D341Med (cell line): ENCODE measurements at places on chromosomes 7 and 10.

GRCh38 chr10:12050528-12050927 is 7.9 kb upstream of the UPF2 start:
- DNase-seq: no peak

- DNase-seq: no peak
Observed at GRCh38 chr7:112708236-112708635, 82.0 kb downstream of the TMEM168 start.

- no peak for DNase-seq
Observed at GRCh38 chr10:83254698-83255097, 884.6 kb upstream of the GHITM start.

GRCh38 chr7:153027210-153027609 is 267.7 kb downstream of the ACTR3B start:
- no peak for DNase-seq

DNA sequence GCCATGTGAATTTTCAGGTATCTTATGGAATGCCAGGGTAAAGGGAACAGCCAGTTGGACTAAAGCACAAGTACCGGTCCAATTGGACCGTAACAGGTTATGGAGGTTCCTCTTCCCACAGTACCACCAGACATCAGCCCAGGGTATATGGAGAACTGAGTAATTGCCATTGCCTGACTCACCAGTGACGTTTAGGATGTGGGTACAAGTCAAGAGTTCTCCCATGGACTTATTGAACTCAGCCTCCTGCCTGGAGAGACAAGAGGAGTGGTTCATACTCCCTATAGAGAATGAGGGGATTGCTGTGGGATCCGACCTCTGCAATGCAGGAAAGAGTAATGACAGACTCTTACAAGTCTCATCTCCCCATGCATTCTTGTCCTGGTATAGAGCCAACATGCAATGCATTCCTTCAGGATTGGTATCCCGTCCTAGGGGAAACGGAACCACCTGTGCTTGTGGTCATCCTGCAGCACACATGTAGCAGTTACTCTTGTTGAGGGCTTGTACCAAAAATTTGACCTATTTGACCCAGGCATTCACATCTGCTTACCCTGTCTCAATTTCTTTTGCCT is 30.7 kb upstream of the ELOVL3 start:
- no peak for DNase-seq

DNA sequence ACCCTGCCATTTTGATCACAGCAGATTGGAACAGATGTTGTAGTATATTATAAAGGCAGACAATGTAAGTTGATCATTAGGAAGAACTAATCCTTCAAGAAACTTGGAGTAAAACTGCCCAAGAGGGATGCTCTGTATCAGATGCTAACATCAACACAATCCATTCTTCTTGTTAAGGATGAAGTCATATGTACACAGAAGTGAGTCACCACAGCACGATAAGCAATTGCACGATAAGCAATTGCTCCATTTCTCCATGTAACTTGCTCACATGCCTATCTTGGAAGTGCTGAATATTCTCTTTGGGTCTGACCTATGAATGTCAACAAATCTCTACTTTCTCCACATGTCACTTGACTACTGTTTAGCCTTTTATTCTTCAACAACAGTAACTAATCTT is 41.5 kb upstream of the DMTF1 start:
- no peak for DNase-seq

DNA sequence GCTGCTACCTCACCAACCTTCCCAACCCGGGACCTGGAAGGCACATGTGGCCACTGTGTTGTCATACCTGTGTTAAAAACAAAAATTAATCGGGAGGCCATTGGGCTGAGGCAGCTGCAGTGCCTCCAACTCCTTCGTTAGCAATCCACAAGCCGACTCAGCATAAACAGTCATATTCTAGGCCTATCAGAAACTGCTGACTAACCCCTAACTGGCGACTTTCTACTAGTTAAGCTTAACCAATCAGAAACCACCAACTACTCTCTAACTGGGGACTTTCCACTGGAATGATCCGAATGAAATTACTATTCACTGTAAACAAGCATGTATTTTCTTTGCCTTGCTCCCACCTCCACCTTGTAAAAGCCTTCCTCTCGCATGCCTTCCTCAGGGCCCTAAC is 14.1 kb upstream of the TMEM72 start:
- no peak for DNase-seq

- DNase-seq: no peak
Observed at GRCh38 chr10:74314166-74314565, 163.1 kb downstream of the ADK start.

DNA sequence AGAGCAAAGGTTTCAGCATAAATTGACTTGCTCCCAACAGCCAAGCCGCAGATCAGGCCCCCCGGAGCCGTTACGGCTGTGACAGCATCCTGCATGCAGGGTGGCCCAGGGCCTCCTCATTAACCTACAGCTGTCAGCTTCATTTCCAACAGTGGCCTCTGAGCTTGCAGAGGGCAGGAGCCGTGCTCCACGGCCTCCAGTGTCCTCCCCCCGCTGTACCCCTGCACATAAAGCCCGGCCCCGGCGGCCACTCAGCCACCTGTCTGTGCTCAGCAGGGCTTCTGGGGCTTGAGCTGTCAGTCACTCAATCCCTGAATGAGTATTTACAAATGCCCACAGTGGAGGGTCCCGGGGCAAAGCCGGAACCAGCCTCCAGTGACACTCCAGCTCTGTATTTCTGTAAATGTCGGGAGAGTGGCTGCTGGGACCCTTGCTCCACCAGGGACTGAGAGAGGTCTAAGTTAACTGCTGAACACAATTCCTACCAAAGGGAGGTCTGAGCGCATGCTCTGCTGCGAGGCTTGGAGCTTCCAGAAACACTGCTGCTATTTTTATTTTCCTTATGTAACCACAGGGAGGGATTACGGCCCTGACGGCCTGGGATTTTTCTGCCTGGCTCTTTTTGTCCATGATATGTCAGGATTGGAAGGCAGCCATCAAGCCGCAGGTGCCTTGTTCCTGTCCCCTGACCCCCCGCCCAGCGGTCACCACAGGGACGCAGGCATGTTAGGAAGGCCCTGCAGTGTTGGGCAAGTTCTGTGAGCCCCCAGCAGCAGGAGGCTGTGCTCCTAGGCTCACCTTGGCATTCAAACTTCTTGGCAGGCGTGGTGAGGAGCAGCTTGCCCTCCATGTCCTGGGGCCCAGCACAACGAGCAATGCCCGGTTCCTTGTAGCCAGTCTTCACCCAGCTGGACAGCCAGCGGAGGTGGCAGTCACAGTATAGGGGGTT is 165.0 kb downstream of the SLIT1 start:
- no peak for DNase-seq

GRCh38 chr7:42414028-42414427 is 177.0 kb upstream of the GLI3 start:
- DNase-seq: no peak

- no peak for DNase-seq
Observed at GRCh38 chr10:35447693-35448407, 111.5 kb downstream of the CCNY start.

- no peak for DNase-seq
Observed at GRCh38 chr10:1572519-1573333, 164.6 kb downstream of the ADARB2 start.

GRCh38 chr7:79244482-79244881 is 209.0 kb downstream of the MAGI2 start:
- no peak for DNase-seq

- DNase-seq: no peak
Observed at GRCh38 chr7:2182461-2182860, 50.3 kb downstream of the MAD1L1 start.

GRCh38 chr10:73968098-73968521 is 29.8 kb upstream of the VCL start:
- DNase-seq: no peak

- DNase-seq: no peak
Observed at GRCh38 chr7:48971173-48971572, 46.8 kb downstream of the CDC14C start.

GRCh38 chr7:150939052-150939451 is 39.1 kb downstream of the KCNH2 start:
- DNase-seq: no peak

GRCh38 chr7:90552521-90552920 is 43.6 kb upstream of the CDK14 start:
- no peak for DNase-seq

- DNase-seq: no peak
Observed at GRCh38 chr7:101239191-101239950, 1.8 kb upstream of the CLDN15 start.

DNA sequence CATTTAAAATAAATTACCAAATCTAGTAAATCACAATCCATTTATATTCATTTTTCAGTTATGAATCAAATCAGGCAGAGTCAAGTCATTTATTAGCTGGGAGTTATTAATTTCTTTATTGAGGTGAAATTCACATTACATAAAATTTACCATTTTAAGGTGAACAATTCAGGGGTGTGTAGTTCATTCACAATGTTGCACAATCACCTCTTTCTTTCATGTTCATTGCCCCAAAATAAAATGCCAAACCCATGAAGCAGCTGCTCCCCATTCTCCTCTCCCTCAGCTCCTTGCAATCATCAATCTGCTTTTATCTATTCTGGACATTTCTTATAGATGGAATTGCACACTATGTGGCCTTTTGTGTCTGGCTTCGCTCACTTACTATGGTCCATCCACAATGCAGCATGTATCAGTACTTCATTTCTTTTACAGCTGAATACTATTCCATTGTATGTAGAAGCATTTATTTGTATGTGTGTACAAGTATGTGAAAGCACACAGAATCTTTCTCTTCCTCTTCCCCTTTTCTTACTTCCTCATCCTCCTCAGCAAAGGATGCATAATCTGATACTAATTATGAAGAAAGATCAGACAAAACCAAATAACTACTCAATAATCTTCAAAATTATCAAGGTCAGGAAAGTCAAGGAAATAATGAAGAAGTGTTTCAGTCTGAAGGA is 60.6 kb downstream of the LMBR1 start:
- no peak for DNase-seq

DNA sequence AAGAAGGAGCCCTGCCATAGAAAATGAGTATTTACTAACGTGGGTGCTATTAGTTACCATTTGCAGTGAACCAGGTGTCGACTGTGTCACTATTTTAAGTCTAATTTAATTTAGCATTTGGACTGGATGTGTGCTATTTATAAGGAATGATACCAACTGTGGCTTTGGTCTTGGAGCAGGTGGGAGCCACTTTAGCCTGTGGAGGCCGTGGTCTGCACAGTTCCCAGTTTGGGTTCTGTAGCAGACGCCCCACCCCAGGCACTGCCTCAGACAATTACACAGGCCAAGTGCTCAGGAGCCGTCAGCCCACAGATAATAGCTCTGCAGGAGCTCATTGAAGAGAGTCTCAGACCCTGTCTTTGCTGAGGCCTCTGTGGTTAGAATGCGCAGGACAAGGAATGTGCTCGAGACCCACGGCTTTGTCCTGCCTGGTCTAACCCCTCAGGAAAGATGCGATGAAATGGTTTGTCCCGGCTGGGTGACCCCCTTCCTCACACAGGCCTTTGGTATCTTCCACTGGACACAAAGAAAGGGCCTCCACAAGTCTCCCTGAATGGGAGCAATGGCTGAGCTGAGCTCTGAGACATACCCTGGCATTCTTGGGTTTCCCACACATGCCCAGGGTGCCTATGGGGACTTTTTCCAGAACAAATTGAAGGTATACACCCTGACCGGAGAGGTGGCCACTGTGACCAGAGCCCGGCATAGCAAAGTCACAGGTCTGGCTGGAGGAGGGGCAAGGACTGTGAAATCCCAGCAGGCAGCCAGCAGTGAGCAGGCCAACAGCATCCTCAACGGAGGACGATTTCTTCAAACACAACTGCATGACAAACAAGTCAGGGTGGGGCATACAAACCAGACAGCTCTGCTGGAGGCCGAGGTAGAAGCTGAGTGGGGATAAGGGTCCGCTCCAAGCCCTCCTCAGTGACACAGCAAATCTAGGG is 251.2 kb downstream of the ARHGAP12 start:
- no peak for DNase-seq

DNA sequence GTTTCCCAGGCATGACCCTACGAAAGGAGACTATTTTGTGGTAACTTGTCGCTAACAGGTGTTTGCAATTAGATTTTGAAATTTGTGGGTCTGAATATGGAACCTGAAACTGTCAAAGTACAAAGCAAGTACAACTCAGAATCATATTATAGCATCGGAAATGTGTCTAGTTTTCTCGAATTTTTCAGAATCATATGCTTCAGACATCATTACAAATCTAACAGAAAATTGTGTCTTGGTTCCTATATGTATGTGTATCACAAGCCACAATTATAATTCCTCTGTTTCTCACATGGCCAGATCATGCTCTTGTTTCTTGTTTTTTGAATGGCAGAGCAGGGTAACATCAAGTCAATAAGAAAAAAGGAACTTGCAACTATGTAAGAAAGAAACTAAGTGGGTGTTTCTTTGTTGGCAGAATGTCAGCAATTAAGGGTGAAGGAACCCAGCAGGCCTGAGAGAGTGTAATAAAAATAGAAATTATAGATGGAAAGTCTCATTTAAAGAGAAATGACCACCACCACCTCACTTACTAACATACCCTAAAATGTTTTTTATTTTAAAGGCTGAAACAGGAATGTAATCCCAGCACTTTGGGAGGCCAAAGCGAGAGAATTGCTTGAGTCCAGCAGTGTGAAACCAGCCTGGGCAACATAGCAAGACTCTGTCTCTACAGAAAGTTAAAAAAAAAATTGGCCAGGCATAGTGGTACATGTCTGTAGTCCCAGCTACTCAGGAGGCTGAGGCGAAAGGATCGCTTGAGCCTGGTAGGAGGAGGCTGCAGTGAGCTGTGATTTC is 51.3 kb downstream of the PRTFDC1 start:
- DNase-seq: no peak

DNA sequence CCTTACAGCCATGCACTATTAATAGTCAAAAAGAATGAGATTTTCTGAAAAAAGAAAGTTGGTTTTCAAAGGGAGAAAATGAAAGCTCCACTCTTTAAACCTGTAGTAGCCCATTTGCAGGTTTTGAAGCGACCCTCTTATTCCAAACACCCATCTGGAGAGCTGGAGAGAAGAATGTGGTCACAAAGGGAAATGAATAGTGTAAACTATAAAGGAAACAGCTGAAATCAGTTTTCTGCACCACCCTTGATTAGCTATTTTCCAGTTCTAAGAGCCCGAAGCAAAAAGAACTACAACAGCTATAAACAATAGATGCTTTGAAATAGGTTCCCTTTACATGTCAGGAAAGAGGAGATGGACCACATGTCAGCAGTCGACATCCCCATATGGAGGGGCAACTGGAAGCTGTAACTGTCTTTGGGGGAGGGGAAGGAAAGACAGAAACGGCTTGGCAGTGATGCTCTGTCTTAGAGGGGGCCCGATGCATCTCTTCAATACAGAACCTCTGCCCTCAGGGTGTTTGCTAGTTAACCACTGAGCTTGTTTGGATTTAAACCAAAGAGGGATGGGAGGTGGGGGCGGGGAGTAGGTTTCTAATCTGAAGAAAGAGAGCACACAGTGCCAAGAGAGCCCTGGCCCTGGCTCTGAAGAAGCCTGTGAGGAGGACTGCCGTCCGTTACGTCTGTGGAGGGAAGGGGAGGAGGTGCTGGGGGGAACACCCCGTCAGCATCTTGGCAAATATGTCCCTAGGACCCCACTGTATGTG is 55.3 kb downstream of the CPVL start:
- DNase-seq: no peak

DNA sequence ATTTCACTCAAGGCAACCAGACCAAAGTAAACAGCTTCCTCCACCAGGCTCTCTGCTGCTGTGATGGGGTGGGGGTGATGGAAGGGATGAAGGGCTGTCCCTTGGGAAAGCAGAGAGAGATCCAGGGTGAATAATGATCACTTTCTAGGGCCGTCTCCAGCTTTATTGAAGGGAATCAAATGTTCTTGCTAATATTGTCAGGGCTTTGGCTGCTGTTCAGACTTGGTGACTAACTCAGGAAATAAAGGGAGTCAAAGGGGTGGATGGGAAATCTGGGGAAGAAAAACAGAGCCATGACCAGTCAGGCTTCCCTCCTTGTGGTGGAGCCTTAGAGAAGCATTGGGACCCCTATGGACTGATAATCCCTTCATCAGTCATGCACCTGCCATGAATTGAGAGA is 196.2 kb upstream of the AGK start:
- DNase-seq: no peak
